ENCODE measurements at places on chromosomes 1 and 21.

- no peak for DNase-seq
Observed at GRCh38 chr1:161494091-161494735, 11.0 kb upstream of the FCGR2A start.

DNA sequence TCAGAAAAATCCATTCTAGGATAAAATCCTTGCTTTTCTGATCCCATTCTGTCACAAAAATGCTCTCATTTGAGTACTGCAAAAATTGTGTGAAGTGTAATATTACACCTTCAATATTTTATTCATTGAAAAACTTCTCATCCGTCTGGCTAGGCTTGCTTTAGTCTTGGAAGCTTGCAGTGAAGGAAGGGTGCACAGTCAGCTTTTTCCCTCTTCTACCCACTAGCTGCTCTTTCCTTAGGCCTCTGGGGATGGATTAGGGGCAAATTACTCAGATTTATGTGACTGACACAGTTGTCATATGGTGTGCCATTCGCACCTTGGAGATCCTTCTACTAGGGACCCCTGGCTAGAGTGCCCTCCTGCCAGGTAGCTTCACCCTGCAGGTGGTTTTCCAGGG is 32.1 kb downstream of the OVAAL start:
- no peak for DNase-seq

GRCh38 chr1:184555665-184556641 is 169.1 kb downstream of the C1orf21 start:
- no peak for DNase-seq

DNA sequence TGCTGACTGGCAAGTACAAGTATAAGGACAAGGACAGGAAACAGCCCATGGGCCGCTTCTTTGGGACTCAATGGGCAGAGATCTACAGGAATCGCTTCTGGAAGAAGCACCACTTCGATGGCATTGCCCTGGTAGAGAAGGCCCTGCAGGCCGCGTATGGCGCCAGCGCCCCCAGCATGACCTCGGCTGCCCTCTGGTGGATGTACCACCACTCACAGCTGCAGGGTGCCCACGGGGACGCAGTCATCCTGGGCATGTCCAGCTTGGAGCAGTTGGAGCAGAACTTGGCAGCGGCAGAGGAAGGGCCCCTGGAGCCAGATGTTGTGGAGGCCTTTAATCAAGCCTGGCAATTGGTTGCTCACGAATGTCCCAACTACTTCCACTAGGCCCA is 32.0 kb downstream of the SLC16A1 start:
- DNase-seq = no peak

DNA sequence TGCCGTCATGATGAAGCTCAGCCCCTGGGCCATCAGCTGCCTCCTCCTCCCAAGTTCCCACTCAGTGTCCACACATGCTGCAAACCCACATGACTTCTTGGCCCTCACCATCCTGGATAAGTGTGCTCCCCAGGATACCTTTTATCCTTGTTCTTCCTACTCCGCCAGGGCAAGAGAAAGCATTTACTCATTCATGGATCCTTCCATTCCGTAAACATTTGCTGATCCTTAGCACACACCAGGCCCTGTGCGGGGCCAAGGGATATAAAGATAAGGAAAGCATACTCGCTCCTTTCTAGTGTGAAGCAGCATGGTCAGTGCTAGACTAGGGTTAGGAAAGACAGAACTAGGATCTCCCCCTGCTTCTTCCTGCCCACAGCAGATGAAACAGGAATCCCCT is 122.1 kb upstream of the HMGB4 start:
- DNase-seq = no peak

DNA sequence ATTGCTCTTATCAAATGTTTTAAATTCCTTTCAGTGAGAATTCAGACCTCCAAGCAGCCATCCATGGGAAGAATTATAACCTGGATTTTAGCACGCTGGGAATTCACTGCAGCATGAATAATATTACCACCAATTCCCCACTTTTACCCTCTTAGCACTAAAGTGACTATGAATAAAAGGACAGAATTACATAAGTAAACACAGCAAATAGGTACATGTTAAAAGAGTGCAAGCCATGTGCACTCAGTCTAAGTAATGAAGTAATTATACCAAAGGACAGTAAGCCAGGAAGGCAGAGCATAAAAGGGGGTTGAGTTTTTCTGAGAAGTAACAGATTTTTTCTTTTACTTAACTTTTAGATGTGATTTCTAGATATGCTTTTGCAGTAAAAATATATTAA is 176.3 kb downstream of the DENND1B start:
- no peak for DNase-seq
